RWPE2 (cell line): ENCODE measurements at places on chromosomes 2 and 18.
A peak's percentile ranks its signal among the peaks of the same experiment; 100 is the strongest.

DNA sequence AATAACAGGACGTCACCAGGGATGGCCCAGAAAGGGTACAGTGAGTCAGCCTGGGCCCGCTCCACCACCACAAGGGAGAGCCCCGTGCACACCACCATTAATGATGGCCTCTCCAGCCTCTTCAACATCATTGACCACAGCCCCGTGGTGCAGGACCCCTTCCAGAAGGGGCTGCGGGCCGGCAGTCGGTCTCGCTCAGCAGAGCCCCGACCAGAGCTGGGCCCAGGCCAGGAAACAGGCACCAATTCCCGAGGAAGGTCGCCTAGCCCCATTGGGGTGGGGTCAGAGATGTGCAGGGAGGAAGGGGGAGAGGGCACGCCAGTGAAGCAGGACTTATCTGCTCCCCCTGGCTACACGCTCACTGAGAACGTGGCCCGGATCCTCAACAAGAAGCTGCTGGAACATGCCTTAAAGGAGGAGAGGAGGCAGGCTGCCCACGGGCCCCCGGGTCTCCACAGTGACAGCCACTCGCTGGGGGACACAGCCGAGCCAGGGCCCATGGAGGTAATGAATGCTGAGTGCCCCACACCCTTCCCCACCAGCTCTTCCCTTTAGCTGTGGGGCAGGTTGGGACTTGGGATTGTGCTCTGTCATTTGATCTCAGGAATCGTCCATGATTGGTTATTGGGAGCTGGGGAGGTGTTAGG lies 120.5 kb downstream of the MTCL1 start:
- H3K36me3 ChIP-seq: peaks cover 19% of the 10 kb centered on the region; the same call in 1 of the 2 replicates
- no peak overlapping the region for H3K4me3 ChIP-seq
- H3K4me1 ChIP-seq: no peaks in the 10 kb centered on the region
- DNase-seq: no peak

DNA sequence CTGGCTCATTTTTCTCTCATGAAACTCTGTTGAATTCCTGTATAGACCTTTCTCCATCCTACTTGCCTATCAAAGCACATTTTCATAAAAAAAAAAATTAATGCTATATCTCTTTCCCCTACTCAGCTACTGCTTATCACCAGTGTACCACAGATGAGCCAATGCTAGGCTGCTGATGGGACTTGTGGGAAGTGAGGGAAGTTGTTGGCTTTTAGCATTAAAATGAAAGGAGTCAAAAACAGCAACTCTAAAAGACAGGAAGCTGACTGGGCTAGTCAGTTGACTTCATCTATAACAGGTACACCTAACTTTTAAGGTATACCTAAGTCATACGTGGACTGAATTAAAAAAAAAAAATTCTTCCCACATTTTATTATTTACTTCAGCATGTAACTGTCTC lies 102.1 kb downstream of the FAM117B start:
- H3K36me3 ChIP-seq: no peaks in the 10 kb centered on the region
- DNase-seq: no peak
- no peak overlapping the region for H3K4me3 ChIP-seq
- H3K27ac ChIP-seq: no peak overlapping the region
- no peaks in the 10 kb centered on the region for H3K27me3 ChIP-seq

DNA sequence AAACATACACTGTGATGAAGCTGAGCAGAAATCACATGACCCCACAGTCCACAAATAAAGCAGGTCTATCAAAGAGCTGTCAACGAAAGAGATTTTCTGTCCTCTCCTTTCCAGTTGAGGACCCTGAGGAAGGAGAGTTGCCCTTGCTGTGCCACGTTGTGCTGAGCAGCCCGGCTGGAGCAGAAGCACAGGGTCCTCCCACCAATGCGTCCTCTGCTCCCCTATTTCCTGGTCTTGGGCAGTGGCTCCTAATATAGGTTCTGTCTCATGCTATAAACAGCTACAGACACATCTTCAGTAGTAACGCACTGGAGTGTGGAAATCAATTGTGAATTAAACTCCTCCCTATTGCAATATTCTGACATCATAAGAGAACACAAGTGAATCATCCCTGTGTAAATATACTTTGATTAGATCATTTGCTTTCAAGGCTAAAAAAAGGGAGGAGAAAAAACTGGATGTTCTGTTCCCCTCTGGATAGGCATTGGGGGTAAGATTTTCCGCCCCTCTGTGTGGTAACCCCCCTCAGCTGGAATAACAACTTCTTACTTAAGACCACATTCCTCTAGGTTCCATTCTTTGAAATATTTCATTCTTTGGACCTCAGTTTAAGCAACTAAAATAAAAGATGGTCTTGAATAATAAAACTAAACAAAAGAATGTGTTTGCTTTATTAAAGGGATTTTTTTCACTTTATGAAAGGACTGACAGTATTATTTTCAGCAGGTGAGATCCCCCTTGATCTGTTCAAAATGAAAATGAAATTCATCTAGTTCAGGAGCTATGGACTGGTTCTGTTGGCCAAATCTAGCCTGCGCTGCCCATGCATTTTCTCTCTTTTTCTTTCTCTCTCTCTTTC lies 8.3 kb upstream of the RHOB start:
- H3K27me3 ChIP-seq: no peaks in the 10 kb centered on the region
- DNase-seq: no peak
- peaks cover 24% of the 10 kb centered on the region for H3K4me1 ChIP-seq

GRCh38 chr2:237571551-237571950 lies 5.2 kb downstream of the PRLH start:
- no peaks in the 10 kb centered on the region for H3K36me3 ChIP-seq
- H3K27ac ChIP-seq: no peak overlapping the region
- H3K4me3 ChIP-seq: no peak overlapping the region
- H3K27me3 ChIP-seq: no peaks in the 10 kb centered on the region

- peaks cover 21% of the 10 kb centered on the region for H3K4me1 ChIP-seq
- no peak overlapping the region for H3K4me3 ChIP-seq
- no peaks in the 10 kb centered on the region for H3K27me3 ChIP-seq
- peak overlapping the region; percentile 72 for H3K27ac ChIP-seq
Measured at GRCh38 chr2:54815148-54815539, 91.7 kb downstream of the EML6 start.

DNA sequence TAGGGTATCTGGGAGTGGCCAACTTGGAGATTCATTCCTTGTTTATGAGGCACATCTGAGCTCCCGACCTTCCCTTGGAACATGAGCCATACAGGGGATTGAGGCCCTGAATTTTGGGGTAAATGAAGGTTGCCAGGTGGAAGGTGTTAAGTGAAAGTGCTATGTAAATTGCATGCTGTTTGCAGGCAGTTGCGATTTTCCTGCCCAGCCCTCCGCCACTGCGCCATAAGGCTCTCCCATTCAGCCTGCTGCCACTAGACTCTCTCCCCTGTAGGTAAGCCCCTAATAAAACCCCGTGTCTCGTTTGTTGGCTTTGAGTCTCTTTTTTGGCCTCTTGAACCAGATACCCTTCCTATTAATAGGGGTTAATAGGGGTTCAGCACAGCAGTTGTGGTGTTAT lies 33.8 kb downstream of the PCARE start:
- H3K4me1 ChIP-seq: no peaks in the 10 kb centered on the region
- no peak for DNase-seq
- H3K27ac ChIP-seq: no peak overlapping the region

DNA sequence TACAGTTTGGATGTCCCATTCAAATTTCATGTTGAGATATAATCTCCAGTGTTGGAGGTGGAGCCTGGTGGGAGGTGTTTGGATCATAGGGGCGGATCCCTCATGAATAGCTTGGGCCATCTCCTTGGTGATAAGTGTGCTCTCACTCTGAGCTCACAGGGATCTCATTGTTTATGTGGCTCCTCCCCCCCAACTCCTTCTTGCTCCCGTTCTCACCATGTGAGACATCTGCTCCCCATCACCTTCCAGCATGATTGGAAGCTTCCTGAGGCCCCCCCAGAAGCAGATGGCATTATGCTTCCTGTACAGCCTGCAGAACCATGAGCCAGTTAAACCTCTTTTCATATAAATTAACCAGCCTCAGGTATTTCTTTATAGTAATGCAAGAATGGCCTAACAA lies 3.0 kb upstream of the INPP1 start:
- no peak overlapping the region for H3K27ac ChIP-seq
- H3K4me1 ChIP-seq: peaks cover 8% of the 10 kb centered on the region
- no peaks in the 10 kb centered on the region for H3K27me3 ChIP-seq
- no peak overlapping the region for H3K4me3 ChIP-seq
- DNase-seq: no peak
- H3K36me3 ChIP-seq: no peaks in the 10 kb centered on the region

DNA sequence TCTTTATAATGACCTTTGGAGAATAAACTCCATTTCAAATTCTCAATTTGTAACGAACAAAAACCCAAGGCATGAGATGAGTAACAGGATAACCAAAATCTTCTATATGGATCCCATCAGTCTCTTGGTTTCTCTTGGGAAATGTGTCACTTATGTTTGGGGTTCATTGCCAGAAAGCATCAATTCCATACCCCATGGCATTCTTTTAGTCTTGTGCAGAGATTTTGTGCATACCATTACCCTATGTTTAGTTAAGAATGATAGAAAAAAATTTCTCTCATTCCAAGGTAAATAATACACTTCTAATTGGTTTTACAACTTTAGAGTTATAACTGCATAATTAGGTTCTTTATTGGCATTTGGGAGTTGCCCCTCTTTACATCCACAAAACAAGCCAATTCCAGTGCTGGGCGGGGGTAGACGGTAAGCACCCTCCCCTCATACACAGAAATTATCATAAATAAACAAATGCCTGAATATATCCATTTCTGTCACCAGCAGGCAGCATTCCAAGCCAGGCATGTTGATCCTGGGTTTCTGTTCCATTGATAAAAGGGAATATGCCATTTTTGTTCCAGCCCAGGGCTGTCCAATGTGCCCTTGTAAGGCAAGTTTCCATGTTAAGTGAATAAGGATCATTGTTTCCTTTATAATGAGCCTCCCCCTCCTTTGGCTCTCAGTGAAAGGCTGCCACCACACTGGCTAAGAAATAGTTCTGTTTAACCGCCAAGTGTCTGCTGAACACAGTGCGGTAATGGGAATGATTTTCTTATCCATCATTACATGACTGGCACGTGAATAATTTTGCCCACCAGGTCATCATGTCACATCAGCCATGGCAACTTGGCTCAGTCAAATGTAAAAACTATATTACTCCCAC lies 680.1 kb upstream of the ZEB2 start:
- H3K27ac ChIP-seq: no peak overlapping the region
- H3K4me3 ChIP-seq: no peak overlapping the region

GRCh38 chr2:179596018-179596417 lies 265.4 kb downstream of the ZNF385B start:
- H3K4me3 ChIP-seq: no peak overlapping the region
- no peak for DNase-seq
- H3K27me3 ChIP-seq: no peaks in the 10 kb centered on the region
- H3K27ac ChIP-seq: no peak overlapping the region
- H3K36me3 ChIP-seq: no peaks in the 10 kb centered on the region
- H3K4me1 ChIP-seq: no peaks in the 10 kb centered on the region

DNA sequence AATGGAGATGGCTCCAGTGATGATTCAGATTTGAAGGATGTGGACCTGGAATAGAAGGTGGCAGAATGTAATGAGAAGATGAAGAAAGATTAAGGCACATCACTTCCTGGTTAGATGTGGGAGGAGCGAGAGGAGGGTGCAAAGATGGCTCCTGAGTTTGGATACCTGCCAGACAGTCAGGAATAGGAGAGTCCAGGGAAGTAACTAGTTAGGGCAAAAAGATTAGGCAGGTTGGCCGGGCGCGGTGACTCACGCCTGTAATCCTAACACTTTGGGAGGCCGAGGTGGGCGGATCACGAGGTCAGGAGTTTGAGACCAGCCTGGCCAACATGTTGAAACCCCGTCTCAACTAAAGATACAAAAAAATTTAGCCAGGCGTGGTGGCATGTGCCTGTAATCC lies 5.6 kb downstream of the C2orf74 start:
- no peak for DNase-seq
- H3K27me3 ChIP-seq: no peaks in the 10 kb centered on the region
- no peak overlapping the region for H3K4me3 ChIP-seq
- peaks cover 41% of the 10 kb centered on the region for H3K36me3 ChIP-seq
- H3K4me1 ChIP-seq: no peaks in the 10 kb centered on the region

GRCh38 chr2:172673056-172673683 lies 62.5 kb upstream of the RAPGEF4 start:
- H3K4me1 ChIP-seq: peaks cover 46% of the 10 kb centered on the region
- peak overlapping the region; percentile 75 for H3K27ac ChIP-seq
- no peaks in the 10 kb centered on the region for H3K36me3 ChIP-seq
